ENCODE measurements at places on chromosomes 4 and X.

DNA sequence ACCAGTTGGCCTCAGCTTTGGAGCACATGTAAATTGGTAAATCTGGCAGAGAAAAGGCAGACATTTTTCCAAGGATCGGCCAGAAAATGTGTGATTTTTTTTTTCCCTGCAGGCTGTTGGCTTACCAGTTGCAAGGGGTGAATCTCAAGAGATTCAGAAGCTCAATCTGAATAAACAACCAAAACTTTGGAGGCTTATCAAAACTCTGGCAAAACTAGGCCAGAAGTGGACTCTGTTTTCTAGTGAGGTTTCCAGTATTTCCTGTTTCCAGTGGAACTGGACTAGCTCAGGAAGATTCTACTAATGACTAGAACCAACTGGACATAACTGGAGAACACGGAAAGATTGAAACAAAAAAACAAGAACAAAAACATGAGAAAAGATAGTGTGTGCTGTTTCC is 191.3 kb downstream of the SMIM20 start:
- DNase-seq = no peak

DNA sequence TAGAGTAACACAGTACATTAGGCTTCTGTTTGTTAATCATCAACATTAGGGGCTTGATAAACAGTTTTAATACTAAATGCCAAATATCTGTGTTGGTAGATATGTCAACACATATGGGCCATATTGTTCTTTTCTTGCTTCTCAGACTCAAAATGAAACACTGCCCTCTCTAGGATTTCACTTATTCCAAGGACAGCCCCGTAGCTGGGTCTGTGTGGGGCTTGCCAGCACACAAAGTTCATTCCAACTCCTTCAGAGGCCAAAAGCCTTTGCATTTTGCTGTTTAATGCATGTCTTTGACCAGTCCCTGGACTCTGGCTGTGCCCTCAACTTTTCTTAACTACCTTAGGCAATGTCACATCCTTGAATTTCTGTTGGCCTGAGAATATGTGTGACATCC is 102.0 kb upstream of the ZNF827 start:
- no peak for DNase-seq

GRCh38 chr4:87835197-87835596 is 2.4 kb downstream of the MEPE start:
- DNase-seq = no peak

DNA sequence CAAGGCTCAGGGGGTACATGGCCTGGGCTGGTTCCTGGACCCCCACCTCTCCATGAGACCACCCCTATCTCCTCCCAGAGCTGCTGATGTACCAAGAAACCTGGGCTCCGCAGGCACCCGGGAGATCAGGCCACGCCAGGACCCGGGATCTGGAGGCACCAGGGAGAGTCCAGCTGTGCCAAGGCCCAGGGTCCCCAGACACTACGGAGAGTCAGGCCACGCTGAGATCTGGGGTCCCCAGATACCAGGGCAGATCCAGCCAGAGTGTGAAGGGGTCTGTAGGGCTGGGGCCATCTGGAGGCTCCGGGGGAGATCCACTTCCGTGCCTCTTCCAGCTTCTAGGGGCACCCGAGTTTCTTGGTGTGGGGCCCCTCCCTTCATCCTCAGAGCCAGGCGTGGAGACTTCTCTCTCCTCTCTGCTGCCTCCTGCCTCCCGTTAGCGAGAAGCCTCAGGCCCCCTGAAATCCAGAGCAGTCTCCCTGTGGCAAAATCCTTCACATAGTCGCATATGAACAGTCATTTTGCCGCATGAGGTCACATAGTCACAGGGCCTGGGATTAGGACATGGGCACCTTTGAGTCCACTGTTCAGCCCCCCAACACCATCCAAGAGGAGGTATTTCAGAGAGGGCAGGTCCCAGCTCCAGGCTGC is 9.7 kb downstream of the ABLIM2 start:
- DNase-seq = no peak

DNA sequence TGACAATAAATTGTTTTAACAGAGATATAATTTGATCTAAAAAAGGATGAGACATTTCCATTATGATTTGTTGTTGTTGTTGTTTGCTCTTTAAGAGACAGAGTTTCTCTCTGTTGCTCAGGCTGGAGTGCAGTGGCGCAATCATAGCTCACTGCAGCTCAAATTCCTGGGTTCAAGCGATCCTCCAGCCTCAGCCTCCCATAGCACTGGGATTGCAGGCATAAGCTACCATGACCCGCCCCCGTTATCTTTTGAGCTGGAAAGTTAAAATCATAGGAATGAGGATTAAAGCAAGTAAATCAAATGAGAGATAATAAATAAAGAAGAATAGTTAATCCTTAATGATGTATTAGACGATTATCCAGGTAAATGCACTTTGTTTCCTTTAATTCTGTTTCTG is 224.4 kb upstream of the SMIM31 start:
- no peak for DNase-seq

GRCh38 chr4:94451051-94451694 is 569 bp upstream of the PDLIM5 start:
- DNase-seq = no peak

GRCh38 chr4:41339812-41340809 is 83.4 kb downstream of the UCHL1 start:
- DNase-seq = peak; percentile 67

DNA sequence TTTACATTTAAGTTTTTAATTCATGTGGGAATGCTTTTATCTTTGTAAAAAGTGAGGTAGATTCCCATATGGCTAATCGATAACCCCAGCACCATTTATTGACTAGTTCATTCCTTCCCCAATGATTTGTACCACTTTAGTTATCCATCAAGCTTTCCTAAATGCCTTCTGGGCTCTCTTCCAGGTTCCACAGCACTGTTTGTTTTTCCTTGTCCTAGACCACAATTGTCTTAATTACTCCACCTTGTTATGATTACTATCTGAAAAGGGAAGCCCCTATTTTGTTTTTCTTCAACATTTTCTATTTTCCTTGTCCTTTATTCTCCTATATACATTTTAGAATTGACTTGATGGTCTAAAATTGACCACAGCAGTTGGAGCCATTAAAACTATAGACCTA is 48.5 kb upstream of the GPRIN3 start:
- DNase-seq = no peak

- DNase-seq = no peak
Measured at GRCh38 chr4:185112104-185112503, 31.0 kb upstream of the SLC25A4 start.

GRCh38 chrX:70434352-70434866 is 10.2 kb upstream of the DLG3 start:
- DNase-seq = peak; percentile 85

- DNase-seq = no peak
Measured at GRCh38 chrX:145715641-145716138, 101.9 kb upstream of the SLITRK2 start.

All from NCI-H524 (cell line).